ENCODE measurements at places on chromosomes 1 and 21.

DNA sequence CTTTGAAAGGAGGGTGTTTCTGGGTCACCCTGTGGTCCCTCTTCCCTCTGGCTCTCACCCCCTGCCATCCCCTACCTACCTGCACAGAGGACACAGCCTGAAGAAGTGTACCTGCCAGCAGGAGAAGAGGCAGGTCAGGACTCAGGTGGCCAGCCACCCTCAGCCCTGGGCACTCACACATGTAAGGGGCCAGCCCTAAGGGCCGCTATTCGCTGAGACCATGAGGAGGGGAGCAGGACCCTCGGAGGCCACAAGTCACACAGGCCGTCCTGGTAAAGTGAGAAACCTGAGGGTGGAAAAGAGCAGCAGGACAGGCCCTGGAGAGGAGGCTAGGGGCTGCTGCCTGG is 1.2 kb downstream of the ZNF692 start:
- no peak for DNase-seq

- peak; percentile 50 for DNase-seq
Observed at GRCh38 chr1:19432943-19433718, 52.2 kb downstream of the CAPZB start.

- no peak for DNase-seq
Observed at GRCh38 chr21:41112740-41113692, 54.9 kb upstream of the BACE2 start.

GRCh38 chr1:936348-937264 is 12.9 kb downstream of the SAMD11 start:
- no peak for DNase-seq

- DNase-seq, result peak; percentile 94
Observed at GRCh38 chr21:39379986-39380891, 31.4 kb upstream of the HMGN1 start.

GRCh38 chr1:245926888-245927287 is 580.2 kb downstream of the SMYD3 start:
- no peak for DNase-seq

- DNase-seq, result peak; percentile 76
Observed at GRCh38 chr1:1779691-1780597, 1.7 kb upstream of the NADK start.

DNA sequence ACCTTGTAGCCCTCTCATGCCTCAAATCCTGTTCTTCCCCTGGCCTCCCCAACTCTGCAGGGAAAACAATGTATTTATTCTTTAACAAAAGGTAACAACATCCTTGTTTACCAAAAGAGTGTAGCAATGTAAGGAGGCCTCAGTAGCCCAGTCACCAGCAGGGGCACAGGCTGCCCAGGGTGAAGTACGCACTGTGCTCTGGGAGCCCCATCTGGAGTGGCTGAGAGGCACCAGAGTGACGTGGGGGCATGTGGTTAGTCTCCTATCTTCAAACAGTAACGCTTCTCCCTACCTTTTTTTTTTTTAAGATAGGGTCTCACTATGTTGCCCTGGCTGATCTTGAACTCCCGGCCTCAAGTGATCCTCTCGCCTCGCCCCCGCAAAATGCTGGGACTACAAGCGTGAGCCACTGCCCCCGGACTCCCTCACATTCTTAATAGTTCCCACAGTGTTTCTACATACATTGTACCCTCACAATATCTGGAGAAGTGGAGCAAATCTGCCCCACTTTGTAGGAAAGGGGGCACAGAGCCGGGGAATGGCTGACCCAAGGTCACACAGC is 51.3 kb upstream of the ECE1 start:
- DNase-seq, result no peak

- no peak for DNase-seq
Observed at GRCh38 chr1:223482132-223482531, 88.9 kb downstream of the CCDC185 start.

DNA sequence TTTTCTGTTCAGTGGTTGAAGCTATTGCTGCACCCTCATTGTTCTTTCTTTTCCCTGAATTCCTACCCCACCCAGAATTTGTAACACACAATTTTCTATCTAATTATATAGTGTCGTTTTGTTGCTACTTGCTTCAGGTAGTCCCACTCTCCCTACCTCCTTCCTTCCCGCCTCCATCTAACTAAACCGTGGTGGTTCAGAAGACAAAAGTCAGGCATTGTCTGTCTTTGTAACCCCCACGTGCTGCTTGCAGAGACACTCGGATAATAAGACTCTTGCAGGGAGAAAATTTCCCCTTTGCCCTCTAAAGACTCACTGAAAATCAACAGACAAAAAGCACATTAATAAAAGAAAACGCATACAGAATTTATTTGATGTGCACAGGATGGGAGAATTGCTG is 46.2 kb upstream of the BTG3 start:
- DNase-seq, result no peak

GRCh38 chr1:59340411-59341307 is 43.8 kb downstream of the FGGY start:
- DNase-seq, result no peak

GRCh38 chr1:57423135-57423655 is 665 bp downstream of the DAB1 start:
- no peak for DNase-seq

- DNase-seq, result peak; percentile 33
Observed at GRCh38 chr1:159188375-159188788, 16.3 kb upstream of the ACKR1 start.

- DNase-seq, result no peak
Observed at GRCh38 chr1:14294860-14295536, 303.5 kb upstream of the KAZN start.

- DNase-seq, result peak; percentile 35
Observed at GRCh38 chr1:117093870-117094621, 27.5 kb downstream of the TRIM45 start.

GRCh38 chr1:160090760-160091159 is 7.7 kb downstream of the IGSF8 start:
- no peak for DNase-seq

DNA sequence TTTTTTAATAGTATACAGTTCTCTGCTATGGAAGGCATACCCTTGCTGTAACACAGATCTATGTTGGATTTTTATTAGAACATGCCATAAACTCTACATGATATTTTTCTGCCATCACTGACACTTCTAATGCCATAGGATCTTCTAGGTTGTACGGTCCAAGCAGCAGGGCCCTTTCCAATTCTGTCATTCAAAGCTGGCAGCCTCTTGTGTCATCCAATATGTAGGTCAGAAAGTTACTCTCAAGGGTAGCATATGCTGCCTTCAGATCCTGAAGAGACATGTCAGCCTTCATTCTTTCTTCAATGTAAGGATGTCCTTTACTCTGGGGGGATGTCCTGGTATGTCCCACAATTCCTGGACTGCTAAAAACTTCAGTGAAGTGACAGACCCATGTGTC is 629.2 kb upstream of the USP24 start:
- DNase-seq, result no peak

DNA sequence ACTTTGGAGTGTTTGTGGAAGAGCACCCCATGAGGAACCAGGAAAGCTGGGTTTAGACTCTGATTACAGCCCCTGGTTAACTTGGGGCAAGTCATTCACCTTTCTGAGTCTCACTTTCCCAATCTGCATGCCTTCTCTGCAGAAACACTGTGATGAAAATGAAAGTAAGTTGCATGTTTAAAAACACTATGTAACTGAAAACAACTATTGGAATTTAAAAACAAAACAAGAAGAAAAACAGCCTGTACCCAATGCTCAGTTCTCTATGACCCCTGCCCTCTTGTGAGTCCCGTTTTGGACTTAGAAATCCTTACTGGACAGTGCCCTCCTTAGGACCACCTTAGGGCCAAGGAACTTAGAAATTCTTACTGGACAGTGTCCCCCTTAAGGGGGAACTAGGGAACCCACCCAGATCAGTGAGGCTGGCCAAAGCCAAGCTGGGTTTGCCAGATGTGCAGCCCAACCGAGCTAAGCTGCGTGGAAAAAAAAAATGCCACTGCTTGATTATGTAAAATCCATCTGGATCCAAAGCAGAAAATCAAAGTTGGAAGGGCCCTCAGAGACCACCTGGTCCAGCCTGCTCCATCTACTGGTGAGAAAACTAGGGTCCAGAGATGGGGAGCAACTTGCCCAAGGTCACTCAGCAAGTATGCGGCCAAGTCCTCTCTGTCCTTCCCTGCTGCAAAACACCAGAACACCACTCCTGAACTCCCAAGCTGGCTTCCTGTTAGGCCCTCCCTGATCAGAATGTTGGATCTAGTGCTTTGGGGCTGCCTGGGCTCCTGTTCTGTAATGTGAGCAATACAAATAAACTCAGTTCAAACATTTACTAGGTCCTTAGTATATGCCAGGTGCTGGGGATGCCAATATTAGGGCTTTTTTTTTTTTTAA is 77.7 kb downstream of the MRPL37 start:
- DNase-seq, result no peak

DNA sequence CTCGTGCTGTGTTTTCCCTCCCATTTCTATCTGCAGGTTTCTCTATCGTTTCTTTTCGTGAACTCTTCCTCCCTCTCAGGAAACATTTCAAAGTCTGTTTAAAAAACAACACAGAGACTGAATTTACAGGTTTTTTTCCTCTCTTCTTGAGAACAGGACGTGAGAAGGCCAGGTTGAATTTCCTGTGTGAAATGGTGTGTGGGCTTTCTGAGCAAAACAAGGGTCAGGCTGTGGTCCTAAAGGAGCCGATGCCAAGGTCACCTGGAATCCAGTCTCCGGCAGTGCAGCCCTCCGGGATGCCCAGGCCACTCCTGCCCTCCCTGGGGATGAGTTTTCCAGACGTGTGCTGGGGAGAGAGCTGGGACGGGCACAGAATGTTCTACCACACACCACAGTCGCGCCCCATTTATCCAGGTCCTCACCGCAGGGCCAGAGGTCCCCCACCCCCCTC is 62.7 kb upstream of the RUNX3 start:
- DNase-seq, result no peak

GRCh38 chr1:214466403-214467077 is 84.9 kb downstream of the PTPN14 start:
- no peak for DNase-seq

DNA sequence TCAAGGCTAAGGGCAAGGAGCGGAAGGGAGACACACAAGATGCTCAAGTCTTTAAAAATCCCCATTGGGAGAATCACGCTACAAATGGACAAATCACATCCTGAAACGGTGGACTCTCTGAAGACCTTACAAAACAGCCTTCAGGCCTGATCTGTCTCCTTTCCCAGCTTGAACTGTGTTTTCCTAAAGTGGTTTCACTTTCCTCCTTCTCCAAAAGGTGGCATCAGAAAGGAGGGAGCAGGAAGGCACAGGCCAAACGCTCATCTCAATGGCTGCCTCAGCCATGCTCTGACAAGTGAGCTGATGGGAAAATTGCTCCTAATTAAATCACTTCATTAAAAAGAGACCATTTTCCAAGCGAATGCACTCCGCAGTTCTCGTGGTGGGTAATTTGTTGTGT is 47.7 kb downstream of the UTP25 start:
- DNase-seq, result no peak

DNA sequence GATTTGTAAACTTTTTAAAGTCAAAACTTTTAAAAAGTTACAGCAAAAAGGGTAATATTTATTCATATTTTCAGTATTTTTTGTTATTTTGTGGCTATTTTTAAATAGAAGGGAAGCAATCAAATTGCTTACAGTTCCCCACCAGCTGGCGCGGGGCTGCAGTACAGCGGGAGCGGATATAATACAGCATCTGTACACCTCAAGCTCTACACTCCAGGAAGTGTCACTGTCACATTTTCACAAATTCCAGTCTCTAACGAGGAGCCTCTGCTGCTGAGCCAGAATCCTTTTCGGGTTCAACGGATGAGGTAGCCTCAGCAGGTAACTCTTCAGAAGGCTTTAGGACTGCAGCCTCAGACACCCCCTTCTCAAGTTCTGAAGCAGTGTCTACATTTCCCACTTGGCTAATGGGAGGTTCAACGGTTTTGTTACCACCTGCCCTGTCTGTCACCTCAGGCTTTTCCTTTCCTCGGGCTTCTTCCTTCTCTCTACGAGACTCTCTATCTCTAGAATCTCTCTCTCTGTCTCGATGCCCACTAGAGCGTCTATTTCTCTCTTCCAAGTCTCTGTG is 11.7 kb downstream of the SOD1 start:
- DNase-seq, result no peak

DNA sequence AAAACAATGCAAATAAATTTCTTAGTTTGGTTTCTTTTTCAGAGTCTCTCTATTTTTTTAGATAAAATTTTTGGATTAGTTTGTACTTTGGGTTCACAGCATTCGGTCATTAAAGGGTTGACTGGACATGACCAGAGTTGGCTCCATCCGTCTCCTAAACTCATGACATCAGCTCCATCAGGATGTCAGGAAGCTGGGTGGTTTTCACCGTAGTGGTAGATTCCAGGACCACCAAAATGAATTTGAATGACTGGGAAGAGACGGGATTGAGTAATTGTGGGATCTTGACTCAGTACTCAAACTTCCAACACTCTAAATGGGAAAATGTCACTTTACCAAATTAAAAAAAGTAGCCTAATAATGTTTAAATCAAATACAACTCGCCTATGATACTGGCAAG is 279.2 kb upstream of the DUSP10 start:
- DNase-seq, result no peak

DNA sequence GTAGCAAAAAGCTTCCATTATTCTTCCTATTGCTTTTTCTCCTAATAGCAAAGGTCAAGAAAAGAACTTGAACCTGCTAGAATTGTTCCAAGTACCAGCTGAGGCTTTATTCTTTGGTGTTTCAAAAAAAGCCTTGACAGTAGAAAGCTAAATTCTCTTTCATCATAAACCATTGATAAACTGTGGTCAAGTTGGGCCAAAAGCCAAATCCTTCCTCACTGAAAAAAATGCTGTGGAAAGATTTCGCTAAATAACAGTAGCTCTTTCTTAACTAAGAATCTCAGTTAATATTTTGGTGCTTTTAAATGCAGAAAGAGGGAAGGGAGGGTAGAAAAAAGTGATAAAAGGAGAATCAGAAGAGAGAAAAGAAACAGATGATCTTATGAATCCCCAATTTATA is 14.0 kb upstream of the JAM2 start:
- no peak for DNase-seq

DNA sequence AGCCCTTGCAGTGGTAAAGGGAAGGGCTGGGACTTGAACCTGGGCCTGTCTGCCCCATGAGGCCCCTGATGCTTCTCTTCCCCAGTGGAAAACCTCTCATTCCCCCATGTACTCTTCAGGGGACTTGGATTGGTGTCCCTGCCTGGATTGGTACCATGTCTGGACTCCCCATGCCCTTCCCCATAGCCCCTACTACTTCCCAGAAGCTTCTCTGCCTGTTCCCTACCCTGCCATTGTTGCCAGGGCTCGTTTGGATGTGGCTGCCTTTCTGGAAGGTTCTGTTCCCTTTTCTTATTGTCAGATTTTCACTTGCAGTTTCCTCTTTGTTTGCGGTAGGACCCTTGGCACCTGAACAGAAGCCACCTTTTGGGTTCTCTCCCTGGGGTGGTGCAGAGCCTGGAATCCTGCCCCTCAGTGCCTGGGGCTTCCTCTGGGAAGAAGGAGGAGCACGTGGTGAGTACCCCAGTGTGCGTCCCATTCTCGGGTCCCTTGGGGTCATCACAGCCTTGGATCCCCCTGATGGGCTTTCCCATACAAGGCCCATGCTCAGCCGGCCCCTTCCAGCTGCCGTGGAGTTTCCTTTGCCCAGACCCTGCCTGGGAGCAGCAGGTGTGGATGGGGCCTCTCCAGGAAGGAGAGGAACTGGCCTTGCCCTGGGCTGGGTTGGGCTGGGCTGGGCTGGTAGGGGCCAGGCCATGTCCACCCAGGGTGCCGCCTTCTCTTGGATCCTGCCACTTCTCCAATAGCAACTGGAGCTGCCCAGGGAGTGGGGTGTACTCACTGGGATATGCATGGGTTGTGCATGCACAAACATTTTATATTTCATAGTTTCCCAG is 281.1 kb downstream of the PTPRU start:
- DNase-seq, result no peak
